ENCODE measurements at places on chromosomes 4 and X.

- DNase-seq: no peak
Observed at GRCh38 chrX:133570549-133570948, 155.3 kb upstream of the GPC4 start.

DNA sequence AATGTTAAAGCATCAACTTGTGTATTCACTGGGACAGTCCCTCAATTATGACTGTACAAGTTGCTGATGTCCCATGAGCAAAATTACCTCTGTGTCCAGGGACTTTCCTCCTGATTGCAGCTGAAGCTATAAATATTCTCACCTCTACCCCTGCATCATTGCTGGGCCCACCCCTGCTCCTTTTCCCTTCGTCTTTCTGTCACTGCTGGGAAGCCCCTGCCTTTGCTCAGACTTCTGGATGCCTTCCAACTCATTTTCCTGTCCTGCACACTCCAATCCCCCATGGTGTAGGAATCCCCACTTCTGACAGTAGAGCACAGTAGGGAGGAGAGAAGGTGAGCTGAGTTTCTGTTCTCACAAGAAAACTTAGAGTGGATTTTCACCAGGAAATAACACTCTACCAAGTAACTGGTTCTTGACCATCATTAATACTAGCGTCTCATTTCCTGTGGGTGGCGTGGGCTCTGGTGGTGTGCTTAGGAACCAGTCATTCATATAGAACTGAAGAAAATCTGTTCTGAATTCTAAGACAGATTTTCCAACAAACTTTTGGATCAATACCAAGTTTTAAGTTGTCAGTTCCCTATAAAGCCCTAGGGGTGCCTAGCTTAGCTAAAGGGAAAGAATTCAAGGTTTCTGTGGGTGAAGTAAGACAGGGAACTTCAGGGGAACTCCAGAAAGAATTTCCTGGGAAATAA, 136.2 kb upstream of the MED14 start:
- no peak for DNase-seq

DNA sequence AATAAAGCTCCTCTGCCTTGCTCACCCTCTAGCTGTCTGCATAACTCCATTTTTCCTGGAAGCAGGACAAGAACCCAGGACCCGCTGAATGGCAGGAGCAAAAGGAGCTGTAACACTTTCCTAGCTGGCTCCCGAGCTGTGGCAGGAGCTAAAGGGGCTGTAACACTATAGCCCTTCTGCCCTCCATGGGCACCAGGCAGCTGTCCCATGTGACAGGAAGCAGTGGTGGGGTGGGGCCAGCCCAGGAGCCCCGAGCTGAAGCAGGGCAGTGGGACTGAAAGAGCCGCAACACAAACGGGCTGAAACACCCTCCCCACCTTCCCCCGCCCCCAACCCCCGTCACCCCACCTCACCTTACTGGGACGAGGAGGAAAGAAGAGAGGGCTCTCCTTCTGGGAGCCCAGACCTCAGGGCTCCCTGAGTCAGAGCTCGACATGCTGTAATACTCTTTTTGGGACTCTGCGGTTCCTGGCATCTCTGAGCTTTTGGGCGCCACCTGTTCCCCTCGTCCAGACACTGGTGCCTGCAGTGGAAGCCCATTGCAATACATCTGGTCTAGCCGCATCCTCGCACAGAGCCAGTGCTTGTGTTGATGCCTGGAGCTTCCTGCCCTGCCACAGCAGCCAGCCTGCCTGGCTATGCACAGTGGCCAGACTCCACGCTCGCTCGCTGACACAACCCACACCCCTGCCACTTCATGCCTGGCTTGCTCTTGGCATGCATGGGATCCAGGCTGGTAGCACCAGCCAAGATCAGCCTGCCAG, 39.4 kb downstream of the PPM1K start:
- DNase-seq: no peak

DNA sequence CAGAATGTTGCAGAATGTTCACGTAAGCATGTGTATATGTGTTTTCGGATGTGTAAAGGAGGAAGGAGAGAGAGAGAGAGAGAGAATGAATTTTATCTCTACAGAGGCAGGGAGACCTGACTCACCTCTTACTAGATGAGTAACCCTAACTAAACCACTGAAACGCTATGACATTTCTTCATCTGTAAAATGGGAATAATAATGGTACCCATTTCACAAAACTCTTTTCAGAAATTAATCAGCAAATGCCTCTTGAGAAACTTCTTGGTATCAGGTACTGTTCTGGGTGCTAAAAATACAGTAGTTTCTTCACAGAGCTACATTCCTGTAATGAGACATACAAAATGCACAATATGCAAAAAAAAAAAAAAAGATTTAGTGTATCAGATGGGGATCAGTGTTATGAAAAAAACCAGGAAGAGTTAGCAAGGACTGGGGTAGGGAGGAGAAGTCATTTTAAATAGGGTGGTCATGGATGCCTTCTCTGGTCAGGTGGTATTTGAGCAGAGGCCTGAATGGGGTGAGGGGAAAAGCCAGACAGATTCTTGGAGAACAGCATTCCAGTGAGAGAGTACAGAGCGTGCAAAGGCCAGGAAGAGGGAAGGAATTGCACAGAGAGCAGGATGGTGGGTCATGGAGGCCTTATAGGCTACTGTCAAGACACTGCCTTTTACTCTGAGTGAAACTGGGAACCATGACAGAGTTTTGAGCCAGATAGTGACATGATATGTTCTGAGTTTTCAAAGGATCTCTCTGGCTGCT, 84.9 kb upstream of the SPANXB1 start:
- DNase-seq: no peak

GRCh38 chr4:177267911-177268310, 41.8 kb upstream of the NEIL3 start:
- no peak for DNase-seq

- DNase-seq: no peak
Observed at GRCh38 chr4:913280-913618, 18.9 kb downstream of the GAK start.

GRCh38 chr4:47383829-47384427, 79.6 kb downstream of the COMMD8 start:
- DNase-seq: no peak

GRCh38 chrX:148784137-148784536, 283.7 kb downstream of the AFF2 start:
- DNase-seq: no peak

DNA sequence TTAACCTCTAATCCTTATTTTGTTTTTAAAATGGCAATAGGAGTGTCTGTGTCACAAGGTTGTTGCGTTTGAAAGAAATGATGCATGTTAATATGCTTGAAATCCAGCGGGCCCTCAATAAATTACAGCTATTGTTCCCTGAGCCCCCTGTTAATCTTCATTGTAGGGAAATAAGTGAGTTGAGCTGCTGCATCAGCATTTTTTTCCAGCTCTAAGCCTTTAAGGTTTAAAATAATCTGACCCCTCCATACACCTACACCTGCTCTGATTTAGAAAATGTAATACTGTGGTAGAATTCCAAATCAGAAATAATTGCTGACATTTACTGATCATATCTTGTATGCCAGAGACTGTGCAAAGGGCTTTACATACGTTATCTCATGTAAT, 2.6 kb upstream of the MSMO1 start:
- DNase-seq: no peak

DNA sequence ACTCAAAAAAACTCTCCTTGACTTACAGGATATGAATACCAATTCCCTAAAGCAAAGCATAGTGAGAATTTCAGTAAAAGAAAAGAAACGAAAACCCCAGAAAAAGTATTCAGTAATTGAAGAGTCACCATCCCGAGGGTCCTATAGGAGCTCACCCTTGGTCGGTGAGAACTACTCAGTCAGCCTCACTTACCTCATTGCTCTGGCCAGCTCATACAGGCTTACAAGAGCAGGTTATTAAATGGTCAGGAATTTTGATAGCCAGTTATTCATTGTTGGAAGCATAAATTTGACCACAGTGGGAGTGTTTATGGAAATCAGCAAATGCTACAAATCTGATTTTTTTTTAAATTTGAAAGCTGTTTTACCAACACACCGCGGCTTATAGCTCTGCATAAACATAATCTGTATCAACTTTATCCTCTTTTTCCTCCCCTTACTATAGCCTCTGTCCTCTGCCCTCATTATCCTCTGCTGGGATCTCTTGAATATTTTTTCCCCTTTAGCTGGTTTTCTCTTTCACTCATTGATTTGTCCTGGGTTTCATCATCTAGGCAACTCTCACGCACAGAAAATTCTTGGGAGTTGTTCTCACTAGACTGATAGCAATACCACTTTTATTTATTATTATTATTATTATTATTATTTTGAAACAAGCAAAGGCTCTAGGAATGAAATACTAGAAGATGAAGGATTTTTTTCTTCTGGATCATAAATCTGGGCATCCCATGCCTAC, 11.0 kb upstream of the CXCL2 start:
- DNase-seq: no peak

DNA sequence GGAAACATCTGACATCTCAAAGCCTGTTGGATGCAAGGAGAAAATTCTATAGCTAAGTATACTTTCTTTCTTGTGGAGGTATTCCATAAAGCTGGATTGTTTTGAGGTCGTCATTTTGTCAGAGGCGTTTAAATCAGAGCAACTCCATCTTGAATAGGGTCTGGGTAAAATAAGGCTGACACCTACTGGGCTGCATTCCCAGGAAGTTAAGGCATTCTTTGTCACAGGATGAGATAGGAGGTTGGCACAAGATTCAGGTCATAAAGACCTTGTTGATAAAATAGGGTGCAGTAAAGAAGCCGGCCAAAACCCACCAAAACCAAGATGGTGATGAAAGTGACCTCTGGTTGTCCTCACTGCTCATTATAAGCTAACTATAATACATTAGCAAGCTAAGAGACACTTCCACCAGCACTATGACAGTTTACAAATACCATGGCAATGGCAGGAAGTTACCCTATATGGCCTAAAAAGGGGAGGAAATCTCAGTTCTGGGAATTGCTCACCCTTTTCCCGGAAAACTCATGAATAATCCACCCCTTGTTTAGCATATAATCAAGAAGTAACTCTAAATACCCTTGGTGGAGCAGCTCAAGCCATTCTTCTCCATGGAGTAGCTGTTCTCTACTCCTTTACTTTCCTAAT, 11.9 kb downstream of the HSD17B13 start:
- DNase-seq: no peak

GRCh38 chr4:48831532-48832030, 693 bp downstream of the OCIAD1 start:
- no peak for DNase-seq

- no peak for DNase-seq
Observed at GRCh38 chr4:83552924-83553323, 17.0 kb downstream of the GPAT3 start.

- DNase-seq: no peak
Observed at GRCh38 chrX:88883200-88883599, 136.2 kb downstream of the CPXCR1 start.

GRCh38 chr4:1403177-1403583, 3.1 kb downstream of the NKX1-1 start:
- no peak for DNase-seq

GRCh38 chr4:87260477-87260876, 40.1 kb upstream of the KLHL8 start:
- no peak for DNase-seq

DNA sequence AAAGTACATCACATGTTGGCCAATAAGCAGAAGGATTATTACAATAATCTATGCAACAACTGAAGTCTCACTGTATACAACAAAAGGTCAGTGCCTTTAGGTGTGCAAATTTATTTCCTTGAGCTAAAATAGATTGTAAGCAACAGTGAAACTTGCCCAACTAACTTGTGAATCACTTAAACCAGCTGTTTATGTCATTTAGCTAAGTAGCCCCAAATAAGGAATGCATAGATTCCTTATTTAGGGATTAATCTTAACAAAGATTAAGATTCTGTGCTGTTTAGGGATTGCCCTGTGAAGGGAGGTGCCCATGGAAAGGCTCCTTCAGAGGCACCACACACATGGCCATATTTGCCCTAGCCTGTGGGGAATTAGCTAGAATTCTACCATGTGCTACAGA, 168.6 kb downstream of the MAML3 start:
- DNase-seq: no peak

GRCh38 chr4:121977251-121978171, 25.7 kb upstream of the TRPC3 start:
- DNase-seq: no peak

- no peak for DNase-seq
Observed at GRCh38 chr4:185742766-185743165, 69.2 kb downstream of the SORBS2 start.

DNA sequence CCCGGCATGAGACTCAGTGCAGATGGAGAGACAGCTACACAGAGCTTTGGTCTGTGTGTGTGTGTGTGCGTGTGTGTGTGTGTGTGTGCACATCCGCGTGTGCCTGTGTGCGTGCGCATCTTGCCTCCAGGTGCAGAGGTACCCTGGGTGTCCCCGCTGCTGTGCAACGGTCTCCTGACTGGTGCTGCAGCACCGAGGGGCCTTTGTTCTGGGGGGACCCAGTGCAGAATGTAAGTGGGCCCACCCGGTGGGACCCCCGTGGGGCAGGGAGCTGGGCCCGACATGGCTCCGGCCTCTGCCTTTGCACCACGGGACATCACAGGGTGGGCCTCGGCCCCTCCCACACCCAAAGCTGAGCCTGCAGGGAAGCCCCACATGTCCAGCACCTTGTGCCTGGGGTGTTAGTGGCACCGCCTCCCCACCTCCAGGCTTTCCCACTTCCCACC, 14.3 kb downstream of the FGFR3 start:
- no peak for DNase-seq

- no peak for DNase-seq
Observed at GRCh38 chrX:9919632-9920172, 47.5 kb upstream of the CLDN34 start.

GRCh38 chr4:155960522-155960921, 6.9 kb upstream of the CTSO start:
- no peak for DNase-seq

DNA sequence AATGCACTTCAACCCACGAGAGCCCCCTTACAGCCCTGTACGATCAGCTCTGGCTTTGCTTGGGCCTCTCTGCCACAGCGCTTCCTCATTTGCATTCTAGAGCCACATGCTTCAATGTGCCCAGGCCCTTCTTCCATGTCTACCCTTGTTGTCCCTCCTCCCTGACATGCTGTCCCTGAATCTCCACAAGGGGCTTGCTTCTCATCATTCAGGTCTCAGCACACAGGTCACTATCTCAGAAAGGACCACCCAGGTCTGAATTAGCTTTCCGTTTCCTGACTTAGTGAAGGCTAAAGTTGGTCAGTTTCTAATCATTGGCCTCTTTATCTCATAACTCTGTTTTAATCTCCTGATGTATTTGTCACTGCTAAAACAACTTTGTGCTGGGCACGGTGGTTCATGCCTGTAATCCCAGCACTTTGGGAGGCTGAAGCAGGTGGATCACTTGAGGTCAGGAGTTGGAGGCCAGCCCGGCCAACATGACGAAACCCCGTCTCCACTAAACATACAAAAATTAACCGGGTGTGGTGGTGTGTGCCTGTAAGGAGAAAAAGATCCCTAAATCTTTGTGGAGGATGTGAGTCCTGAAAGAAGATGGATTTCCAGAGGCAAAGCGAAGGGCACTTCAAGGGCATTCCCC, 17.9 kb upstream of the SLC34A2 start:
- no peak for DNase-seq

GRCh38 chrX:119991005-119991787, 47.6 kb upstream of the NKAP start:
- no peak for DNase-seq

DNA sequence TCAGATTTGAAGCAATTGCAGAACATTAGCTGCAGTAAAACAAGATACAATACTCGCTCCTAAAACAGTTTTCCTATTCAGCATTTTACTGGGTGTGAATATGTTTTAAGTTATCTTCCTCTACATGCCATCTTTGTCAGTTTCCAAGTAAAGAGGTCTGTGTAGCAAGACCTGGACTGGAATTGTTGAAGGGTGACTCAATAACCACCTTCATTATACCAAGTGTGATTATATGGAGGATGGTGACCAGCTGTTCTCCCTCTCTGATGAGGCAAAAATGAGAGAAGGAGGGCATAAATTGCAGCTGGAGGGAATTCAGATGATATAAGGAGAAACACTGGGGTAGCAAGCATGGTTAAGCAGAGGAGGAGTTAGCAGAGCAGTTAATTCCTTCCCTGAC, 922.1 kb upstream of the SLIT2 start:
- DNase-seq: no peak
